NCI-H2081 treated with DMSO at 0.1 percent for 48 hours (cell line): ENCODE measurements at places on chromosomes 7 and 10.

- DNase-seq, result no peak
These were observed 77.1 kb downstream of the MPLKIP start for GRCh38 chr7:40057292-40057691.

GRCh38 chr7:84682543-84682942 lies 488.0 kb upstream of the SEMA3A start:
- DNase-seq, result no peak

DNA sequence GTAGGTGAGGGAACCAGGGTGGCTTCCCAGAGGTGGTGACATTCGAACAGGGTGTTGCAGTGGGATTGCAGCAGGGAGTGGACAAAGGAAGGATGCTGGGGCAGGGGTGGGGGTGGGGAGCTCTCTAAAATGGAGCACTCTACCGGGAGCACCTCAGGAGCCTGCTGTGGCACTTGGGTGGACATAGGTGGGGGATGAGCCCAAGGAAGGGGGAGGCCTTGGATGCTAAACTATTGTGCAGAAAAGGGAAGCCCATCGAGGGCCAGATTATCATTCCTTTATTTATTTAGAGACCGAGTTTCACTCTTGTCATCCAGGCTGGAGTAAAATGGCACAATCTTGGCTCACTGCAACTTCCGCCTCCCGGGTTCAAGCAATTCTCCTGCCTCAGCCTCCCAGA lies 3.3 kb upstream of the STX1A start:
- no peak for DNase-seq

- no peak for DNase-seq
These were observed 1.8 kb downstream of the ZMIZ2 start for GRCh38 chr7:44750424-44750823.

DNA sequence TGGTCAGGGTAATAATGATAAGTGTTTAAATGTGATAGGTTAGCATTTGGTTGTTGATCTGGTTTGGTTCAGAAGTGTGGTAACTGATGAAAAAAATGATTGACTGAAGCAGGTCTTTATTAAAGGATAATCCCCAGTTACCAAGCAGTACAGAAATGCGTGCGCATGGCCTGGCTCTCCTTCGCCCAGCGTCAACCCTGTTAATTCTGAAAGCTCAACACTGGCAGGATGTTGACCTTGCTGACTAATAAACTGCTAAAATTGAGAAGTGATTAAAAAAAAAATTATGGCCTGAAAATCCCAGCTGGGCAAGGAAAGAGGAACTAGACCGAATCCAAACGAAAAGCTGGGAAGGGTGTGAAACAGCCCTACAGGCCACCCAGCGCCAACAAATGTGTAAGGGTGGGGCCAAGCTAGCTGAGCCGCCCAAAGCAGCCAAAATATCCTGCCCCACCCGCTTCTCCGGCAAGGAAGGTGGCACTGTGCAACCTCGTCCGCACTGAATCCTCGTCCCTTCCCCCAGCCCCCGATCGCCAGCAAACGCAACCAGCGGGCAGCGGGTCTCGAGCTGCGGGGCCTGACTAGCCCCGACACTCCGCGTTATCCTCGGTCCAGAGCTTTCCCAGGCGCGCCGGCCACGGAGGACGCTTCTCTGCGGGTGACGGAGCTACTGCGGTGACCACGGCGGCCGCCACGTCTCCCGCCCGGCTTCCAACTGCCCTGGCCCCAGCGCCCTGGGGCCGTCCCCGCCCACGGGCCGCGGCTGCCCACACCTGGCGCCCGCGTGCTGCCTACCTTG lies 561 bp downstream of the SHTN1 start:
- peak; percentile 22 for DNase-seq

DNA sequence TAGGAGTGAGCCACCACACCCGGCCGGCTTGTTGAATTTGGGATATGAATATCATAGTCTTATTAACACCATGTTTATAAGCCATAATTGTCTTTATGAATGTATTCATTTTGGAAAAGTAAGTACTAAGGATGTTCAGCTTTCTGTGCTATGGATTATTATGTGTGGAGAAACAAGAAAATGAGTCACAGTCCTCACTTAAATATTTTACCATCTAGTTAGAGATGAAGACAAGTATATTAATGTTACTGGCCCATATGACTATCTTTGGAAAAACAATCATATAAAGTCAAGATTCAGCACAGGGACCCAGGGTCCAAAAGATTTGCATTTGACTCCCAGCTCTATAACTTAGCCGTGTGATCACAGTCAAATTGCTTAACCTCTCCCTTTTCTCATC lies 9.8 kb upstream of the TOMM7 start:
- no peak for DNase-seq

GRCh38 chr10:43674553-43675210 lies 26.0 kb upstream of the ZNF32 start:
- DNase-seq, result no peak

GRCh38 chr10:52442576-52442975 lies 128.5 kb downstream of the DKK1 start:
- no peak for DNase-seq
